Left colon (tissue), 2 donors: ENCODE measurements at places on chromosomes 16 and 17.

DNA sequence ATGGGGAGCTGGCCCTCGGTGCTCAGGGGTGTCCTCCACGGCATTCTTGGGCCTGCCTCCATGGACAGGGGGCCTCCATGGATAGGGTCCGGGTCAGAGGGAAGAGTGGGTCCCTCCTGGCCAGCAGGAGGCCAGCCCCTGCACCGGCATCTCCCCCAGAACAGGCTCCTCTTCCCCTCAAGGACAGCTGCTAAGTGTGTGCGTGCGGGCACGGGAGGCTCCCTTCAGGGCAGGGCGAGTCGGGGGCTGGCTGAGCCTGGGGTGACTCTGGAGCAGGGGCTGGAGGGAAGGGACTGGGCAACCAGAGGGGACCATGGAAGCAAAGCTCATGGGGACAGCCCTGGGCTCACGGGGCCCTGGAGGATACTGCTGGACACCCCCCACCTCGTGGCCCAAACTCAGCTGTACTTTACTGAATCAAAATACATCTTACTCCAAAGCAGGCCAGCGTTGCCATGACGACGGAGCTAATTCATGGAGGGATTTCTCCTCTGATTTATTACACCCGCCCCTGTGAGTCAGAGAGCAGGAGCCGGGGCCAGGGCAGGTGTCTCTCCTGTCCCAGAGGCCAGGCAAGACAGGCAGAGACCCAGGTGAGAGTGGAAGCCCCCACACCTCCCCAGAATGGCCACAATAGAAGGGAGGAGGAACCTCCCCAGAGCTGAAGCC lies 2.1 kb downstream of the CASKIN1 start:
- no peak for DNase-seq

DNA sequence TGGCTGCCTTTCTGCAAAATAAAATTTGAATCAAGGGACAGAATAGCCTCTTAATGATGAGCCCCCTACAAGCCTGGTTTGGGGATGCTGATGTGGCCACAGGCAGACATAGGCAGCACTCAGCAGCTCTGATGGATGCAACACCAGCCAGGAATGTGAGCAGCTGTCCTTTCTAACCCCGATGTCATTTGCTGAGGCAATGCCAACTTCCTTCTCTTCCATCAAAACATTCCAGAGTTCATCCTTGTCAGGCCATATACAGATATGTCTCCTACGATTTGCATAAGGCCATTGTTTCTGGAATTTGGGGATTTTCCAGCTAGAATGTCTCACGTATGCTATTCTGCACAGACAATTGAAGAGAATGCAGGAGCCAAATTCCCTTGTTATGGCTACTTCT lies 52.1 kb upstream of the MYOCD start:
- DNase-seq = no peak

- DNase-seq = no peak
Observed at GRCh38 chr17:39461926-39462569, 762 bp downstream of the CDK12 start.

DNA sequence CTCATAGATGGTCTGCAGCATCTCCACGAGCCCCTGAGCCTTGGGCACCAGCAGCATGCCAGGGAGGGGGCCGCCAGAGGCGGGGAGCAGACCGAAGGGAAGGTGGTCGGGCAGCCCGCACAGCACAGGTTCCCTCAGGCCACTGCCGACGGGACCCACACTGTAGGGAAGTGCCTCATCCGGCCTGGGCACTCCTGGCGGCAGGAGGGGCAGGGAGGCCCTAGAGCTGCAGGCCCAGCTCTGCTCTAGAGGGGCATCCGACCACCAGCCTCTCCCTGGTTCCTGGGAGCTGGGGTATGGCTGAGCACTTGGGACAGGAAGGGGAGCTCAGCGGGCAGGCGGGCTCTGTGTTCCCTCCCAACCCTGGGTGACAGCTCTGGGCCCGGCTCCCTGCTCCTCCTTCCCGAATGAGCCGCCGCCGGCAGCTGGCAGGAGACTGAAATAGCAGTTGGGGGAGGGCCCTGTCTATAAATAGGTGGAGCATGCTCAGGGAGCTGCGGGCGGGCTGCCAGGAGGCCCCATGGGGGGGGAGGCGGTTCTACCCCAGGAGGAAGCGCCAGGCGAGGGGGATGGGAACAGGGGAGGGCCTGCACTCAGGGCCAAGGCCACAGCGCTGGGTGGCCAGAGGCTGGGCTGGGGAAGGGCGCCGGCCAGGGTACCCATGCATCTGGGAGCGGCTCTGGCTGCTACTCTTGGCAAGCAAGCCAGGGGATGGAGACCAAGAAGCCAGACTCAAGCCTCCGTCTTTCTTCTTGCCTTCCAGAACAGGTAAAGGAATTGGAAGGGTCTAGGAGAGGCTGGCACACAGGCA lies 12.4 kb downstream of the HDAC5 start:
- DNase-seq = peak; percentile 99

DNA sequence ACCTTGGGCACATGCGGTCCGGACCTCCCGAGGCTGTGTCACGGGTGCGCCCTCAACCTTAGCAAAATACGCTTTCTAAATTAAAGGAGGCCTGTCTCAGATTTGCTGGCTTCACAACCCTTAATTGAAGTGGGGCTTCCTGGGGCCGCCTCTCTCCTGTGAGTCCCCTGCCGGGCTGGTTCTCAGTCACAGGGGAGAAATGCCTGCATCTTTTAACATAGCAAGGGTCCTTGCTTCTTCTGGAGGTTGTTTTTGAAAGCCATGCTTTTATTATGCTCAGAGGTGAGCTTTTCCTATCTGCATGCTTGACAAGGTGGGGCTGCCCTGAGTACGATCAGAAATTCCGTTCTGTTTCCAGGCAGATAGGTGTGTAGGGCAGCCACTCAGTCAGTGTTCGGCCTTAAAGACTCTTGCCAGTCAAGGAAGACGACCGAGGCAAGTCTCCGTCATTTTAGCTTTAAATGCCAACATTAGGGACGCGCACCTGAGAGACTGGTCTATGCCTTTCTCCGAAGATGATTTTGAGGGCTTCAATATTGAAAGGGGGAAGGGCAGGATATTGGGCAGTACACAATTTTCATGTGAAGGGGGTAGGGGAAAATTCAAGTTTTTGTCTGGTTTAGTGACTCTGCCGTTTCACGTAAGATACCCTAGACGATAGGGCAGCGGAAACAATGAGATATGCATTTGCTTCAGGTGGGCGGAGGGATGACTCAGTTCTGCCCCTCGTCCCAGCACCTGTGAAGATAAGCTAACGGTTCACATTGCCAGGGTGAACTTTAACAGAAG lies 5.5 kb upstream of the SLC7A5 start:
- no peak for DNase-seq

GRCh38 chr16:87240211-87241136 lies 76.7 kb downstream of the C16orf95 start:
- DNase-seq = no peak

DNA sequence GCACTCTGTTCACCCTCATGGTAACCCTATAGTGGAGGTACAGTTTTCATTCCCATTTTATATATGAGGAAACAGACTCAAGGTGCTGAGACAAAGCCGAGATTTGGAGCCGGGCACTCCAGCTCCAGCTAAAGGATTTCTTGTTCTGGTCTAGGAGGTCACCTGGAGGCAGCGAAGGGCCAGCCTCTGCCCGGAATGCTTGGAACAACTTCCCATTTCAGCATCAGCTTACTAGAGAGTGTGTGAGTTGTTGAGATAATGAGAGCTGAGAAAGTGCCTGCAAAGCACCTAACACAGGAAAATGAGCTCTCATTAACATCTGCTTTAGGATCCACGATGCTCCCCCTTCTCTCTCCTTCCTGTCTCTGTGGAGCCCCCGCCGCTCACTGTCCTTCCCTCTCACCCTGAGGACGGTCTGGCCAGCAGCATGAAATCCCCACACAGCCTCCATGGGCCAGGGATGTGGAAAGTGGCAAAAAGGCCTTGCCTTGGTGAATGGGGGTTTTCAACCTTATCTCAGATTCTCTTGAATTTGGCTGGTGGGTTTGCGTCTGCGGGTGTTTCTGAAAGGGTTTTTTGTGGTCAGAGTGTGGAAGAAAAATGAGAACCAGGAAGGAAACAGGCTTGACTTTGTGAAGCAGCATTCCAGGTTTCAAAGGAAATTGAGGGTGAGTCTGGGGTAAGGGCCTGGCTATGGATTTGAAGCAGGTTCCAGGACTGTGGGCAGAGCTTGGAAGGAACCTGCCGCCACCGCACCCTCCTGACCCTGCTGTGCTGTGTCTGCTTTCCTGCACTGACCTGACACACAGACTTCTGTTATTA lies 178.7 kb downstream of the FOXL1 start:
- DNase-seq = no peak

DNA sequence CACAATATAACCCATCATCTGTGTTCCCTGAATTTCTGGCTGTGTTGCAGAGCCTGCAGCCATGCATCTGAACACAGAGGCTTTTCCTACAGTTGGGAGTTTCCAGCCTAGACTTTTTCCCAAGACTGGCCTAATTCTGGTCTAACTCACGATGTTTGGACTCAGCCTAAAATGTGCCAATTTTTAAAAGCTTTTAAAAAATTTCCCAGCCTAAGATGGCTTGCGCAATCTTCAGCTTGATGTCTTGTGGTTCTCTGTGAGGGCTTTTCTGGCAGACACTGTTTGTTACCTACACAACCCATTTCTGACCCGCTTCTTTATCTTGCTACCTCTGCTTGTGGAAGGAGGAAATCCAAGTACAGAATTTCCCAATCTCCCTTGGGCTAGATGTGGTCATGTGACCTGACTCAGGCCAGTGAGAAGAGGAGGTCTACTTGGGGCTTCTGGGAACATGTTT lies 72.7 kb upstream of the GAS7 start:
- no peak for DNase-seq

- no peak for DNase-seq
Observed at GRCh38 chr17:78361225-78361701, 1.4 kb upstream of the SOCS3 start.

GRCh38 chr16:30474684-30475083 lies 2.1 kb downstream of the ITGAL start:
- DNase-seq = no peak

GRCh38 chr17:50196036-50196435 lies 5.4 kb downstream of the COL1A1 start:
- DNase-seq = no peak

- DNase-seq = no peak
Observed at GRCh38 chr16:72542102-72542501, 370.1 kb upstream of the PMFBP1 start.

GRCh38 chr16:68434624-68435210 lies 13.6 kb downstream of the SMPD3 start:
- DNase-seq = peak; percentile 83

- no peak for DNase-seq
Observed at GRCh38 chr17:76279742-76280287, 14.7 kb downstream of the UBALD2 start.
